ENCODE measurements at places on chromosomes 5 and 9.
A peak's percentile ranks its signal among the peaks of the same experiment; 100 is the strongest.

DNA sequence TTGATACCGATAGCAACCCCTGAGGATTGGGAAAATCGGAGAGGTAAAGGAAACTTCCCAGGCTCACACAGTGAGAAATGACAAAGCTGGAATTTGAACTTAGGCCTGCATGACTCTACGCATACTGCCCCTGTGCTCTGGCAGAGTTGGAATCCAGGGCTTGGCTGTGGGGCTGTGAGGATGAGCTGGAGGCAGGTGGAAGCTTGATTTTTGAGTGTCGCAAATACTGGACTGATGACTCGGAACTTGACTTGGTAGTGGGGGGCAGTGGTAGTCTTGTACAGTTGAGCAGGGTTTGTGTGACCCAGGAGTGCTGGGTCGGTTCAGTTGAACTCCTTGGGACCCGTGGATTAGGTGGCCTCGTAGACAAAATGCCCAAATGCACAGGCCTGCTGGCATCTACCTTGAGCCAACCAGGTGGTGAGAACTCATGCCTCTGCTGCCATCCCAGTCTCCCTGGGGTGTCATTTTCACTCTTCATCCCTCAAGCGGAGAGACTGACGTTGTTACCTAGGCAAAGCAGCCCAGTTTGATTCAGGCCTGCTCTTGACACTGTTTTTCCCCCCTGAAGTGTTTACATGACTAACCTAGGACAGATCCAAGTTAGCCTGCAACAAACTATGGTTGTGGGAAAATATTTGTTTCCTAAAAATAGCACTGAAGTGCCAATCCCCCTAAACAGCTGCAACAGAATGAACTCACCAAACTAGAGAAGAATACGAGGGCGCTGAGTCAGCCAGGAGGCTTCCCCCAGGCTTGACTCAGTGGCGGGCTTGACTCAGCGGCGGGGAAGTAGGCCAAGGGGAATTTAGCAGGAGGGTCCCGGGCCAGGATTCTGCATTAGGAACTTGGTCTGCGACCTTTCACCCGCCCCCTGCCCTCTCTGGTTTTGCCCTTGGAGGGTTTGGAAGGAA lies 45.7 kb upstream of the ORM1 start:
- no peak for DNase-seq

- DNase-seq: no peak
Observed at GRCh38 chr9:4130166-4130565, 169.7 kb downstream of the GLIS3 start.

- no peak for DNase-seq
Observed at GRCh38 chr5:6716629-6717149, 3.5 kb downstream of the TENT4A start.

DNA sequence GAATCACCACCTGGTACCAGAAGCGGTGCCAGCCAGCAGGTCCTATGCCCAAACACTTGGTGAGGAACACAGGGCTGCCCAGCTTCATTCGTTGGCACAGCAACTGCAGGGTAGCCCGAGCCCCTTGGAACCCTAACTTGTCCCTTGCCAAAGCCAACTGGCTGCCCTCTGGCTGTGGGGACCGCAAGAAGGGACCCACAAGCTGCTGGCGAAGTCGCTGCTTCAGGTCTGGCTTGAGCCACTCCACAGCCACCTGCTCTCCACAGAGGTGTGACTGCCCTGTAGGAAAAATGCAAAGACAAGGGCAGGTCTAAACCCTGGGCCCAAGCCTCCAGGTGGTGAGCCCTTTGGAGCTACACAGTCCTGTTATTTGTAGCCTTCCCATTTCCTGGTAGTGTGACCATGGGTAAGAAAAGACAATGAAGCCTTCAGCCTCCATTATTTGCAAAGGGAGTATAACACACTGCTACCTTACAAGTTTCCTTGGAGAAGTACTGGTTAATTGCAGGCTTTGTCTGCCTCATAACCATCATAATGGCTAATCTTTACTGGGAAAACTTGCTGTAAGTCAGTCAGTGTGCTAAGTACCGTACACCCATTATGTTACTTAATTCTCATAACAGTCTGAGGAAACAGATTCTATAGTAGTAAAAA lies 1.8 kb downstream of the DND1 start:
- DNase-seq: peak; percentile 44

DNA sequence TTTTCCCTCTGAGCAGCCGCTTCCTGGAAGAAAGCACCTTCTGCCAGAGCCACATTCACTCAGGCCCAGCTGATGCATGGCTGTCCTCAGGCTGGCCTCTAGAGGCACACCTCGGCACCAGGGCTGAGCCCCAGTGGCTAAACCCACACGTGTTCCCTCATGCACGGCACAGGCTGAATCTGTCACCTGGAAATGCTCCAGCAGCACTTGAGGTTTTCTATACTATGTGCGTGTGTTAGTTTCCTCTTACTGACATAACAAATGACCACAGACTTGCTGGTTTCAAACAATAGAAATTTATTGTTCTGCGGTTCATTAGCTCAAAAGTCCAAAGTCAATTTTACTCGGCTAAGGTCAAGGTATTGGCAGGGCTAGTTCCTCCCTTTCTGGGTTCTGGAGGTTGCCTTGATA lies 141.4 kb downstream of the LRRC70 start:
- DNase-seq: peak; percentile 70

GRCh38 chr9:76564297-76564696 lies 105.3 kb downstream of the GCNT1 start:
- no peak for DNase-seq

- no peak for DNase-seq
Observed at GRCh38 chr9:79007701-79008483, 563.9 kb upstream of the TLE4 start.

Measured in HAP-1 (cell line).